Cortex of kidney (tissue), 1 donor: ENCODE measurements at places on chromosomes 6 and 20.

DNA sequence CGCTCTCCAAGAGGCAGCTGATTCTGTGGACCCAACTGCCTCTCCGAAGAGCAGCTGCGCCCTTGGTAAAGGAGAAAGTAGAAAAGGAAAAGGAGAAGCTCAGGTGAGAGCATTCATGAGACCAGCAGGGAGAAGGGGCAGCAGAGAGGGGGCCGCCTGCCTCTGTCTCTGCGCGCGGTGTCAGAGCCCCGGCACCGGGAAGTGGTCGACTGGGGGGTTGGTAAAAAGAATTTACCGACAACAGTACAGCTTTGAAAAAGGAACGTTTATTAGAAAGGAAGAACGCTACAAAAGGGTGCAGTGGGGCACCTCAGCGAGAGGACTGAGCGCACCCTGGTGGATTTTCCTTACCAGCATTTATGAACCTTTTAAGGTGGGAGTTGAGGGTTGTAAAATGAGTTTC, 61.9 kb downstream of the GPR6 start:
- no peak for DNase-seq

- no peak for DNase-seq
Measured at GRCh38 chr20:60502881-60503280, 544.7 kb downstream of the CDH26 start.

- DNase-seq: no peak
Measured at GRCh38 chr6:45486736-45487135, 109.0 kb upstream of the SUPT3H start.

GRCh38 chr6:31158863-31159855, 770 bp downstream of the TCF19 start:
- no peak for DNase-seq
